ENCODE measurements at places on chromosomes 11 and 22.

- DNase-seq: no peak
Observed at GRCh38 chr11:9095421-9095820, 4.0 kb upstream of the SCUBE2 start.

- DNase-seq: no peak
Observed at GRCh38 chr22:49872347-49872746, 18.7 kb downstream of the ZBED4 start.

DNA sequence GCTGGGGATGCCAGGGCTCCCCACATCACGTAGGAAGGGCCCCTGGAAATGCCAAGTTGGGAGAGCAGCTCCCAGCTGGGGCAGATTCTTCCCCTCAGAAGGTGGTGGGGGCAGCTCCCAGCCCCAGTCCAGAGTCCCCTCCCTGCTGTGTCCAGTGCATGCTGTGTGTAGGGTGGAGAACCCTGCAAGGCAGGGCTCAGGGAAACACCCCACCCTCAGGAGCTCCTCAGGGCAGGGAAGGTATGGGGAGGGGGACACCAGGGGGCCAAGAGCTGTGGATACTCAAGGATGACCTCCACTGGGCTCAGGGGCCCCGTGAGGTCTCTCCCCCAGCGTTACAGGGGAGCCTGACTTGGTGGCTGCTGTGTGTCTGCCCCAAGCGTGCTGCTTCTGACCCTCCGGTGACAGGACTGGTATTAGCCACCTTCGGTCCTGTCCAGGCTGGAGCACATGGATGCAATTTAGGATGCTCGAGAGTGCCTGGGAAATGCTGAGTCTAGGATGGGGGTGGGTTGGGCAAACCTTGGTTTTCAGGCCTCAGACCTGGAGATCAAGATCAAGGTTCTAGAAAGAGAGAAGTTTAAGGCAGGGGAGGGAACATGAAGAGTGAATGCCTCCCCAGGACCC is 16.1 kb upstream of the CABP7 start:
- no peak for DNase-seq

DNA sequence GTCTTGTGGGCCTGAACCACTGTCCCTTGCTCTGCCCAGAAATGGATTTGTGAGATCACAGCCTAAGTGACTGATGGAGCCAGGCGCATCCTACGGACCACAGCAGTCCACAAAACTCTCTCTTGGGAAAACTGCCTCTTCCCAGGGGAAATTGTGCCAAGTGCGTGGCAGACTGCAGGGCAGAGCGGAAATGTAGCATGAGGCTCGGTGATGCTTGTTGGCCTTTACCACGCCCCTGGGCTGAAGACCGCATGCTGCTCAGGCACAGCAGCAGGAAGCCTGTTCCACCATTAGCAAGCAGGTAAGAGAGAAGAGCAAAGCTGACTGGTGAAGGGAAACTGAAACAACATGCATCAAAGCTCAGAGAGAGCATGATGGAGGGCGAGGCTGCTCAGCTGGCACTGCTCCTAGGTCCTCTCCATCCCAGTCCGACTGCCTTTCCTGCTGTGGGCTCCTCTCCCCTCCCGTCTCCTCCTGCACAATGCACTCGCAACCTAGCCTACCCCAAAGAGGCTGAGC is 26.5 kb upstream of the SCARF2 start:
- DNase-seq: no peak

DNA sequence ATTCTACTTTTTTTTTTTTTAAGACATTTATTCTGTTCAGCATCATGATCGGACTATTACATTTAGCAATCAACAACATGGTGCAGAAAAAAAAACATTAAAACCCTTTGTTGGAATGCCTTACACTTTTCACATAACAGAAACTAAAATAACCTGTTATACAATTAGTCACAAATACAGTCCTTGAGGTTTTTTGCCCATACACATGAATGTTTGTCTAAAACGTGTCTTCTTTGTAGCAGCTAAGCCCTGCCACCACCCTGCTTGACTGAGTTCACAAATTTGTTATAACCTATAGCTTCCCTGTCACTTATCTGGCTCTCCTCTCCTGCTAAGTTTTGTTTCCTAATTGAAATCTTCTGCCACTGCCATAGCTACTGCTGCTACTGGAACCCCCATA is 75.4 kb upstream of the ARHGAP20 start:
- no peak for DNase-seq

DNA sequence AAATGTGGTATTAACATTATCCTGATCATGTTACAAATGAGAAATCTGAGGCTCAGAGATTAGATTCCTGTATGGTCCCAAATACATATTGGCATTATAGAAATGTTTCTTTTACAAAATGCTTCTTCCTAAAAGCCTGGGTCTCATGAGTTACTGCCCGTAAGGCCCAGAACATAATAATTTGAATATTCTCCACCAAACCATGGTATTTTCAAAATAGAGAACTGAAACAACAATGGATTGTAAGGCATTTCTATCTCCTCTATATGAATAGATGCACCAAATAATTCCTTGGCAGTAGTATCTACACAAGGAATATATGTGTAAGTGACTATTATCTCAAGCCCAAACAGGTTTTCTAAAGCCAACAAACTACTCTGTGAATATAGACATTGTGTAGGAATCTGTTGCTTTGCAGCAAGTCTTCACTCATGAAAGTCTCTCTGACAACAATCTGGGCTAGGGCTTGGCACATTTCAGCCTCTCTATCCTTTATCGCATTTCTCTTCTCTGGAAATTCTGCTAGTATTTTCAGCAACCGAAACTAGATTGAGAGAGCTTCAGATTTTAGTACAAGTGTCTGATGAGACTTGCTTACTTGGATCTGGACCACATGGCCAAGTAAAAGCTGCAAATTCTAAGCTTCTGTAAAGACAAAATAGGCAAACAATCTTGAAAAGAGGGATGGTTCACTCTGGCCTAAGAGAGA is 112.8 kb upstream of the ARHGAP20 start:
- no peak for DNase-seq

DNA sequence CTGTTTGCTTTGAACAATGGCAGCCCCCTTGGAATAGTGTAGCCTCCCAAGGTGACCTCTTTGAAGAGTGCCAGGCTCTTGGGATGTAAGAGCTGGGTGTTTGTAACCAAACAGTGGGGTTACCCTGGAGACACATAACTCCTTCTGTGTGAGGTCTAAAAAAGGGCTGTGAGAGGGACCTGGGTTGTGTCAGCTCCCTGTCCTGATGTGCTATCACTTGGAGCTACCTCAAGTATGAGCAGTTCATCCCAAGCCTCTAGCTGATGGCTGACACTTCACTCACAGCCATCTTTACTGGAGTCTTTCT is 40.2 kb downstream of the TSPAN18 start:
- DNase-seq: no peak

- no peak for DNase-seq
Observed at GRCh38 chr11:62806611-62807121, 1.4 kb upstream of the NXF1 start.

DNA sequence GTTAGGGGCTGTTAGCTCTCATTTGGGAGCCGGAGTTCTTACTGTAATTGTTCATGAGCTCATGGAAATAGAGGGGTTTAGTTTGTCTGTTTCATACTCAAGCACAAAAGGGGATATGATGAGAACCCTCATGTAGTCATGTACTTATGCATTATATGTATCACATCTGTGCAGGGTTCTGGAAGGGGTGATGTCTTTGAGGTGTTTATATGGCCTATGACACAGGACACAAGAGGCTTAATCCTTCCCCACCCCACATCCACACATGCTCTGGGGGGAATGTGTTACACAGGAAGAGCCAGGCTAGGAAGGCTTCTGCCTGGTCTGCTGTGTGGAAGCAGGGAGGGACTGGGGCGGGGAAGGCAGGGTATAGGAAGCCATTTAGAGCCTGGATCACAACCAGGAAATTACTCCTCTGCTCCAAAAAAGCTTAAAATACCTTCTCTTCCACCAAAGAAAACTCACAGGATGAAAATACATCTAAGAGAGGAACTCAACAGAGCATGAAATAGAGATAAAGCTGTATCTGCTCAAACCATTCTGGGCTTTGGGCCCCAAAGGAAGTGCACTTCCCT is 316.1 kb downstream of the TMEM135 start:
- no peak for DNase-seq

- DNase-seq: no peak
Observed at GRCh38 chr11:11069841-11070835, 212.3 kb upstream of the ZBED5 start.
